RKO (cell line): ENCODE measurements at places on chromosomes 2 and 18.

DNA sequence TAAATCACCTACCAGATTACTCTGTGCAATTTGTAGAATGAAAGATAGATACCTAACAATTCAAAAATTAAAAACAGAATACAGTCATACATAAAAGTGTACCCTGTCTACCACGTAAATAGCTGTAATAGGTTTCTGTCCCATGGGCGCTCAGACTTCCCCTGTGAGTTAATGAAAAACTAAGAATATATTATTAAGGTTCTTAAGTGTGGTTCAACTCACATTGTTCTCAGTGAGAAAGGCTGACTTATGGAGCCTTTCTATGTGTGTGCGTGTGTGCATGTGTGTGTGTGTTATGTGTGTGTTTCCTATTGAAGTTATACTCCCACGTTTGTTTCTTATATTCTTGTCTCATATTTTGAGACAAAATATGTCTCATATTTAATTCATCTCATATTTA lies 114.6 kb upstream of the CD302 start:
- no peak for DNase-seq

GRCh38 chr2:75495862-75496261 lies 64.9 kb downstream of the EVA1A start:
- no peak for DNase-seq

- no peak for DNase-seq
Measured at GRCh38 chr2:1692342-1692741, 52.0 kb downstream of the PXDN start.

- DNase-seq = no peak
Measured at GRCh38 chr2:216890138-216890537, 30.3 kb upstream of the TNP1 start.

DNA sequence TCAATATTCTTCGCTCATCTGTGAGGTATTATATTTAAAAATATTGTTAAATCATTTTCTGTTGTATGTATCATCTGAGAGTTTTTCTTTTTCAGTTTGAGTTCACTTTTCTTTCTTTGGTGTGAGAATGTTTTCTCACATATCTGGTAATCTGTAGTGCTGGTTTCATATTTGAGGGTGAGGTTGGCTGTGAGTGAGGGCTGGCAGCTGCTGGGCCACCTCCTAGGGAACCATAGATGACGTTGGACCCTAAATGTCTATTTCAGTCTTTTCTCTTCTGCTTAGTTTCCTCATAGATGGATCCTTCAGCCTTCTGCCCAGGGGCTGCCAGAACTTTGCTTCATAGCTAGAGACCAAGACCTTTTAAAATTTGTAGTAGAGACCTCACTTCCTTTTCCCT lies 33.5 kb downstream of the MGAT5 start:
- DNase-seq = no peak

GRCh38 chr2:164126960-164127660 lies 391.3 kb upstream of the FIGN start:
- DNase-seq = no peak

DNA sequence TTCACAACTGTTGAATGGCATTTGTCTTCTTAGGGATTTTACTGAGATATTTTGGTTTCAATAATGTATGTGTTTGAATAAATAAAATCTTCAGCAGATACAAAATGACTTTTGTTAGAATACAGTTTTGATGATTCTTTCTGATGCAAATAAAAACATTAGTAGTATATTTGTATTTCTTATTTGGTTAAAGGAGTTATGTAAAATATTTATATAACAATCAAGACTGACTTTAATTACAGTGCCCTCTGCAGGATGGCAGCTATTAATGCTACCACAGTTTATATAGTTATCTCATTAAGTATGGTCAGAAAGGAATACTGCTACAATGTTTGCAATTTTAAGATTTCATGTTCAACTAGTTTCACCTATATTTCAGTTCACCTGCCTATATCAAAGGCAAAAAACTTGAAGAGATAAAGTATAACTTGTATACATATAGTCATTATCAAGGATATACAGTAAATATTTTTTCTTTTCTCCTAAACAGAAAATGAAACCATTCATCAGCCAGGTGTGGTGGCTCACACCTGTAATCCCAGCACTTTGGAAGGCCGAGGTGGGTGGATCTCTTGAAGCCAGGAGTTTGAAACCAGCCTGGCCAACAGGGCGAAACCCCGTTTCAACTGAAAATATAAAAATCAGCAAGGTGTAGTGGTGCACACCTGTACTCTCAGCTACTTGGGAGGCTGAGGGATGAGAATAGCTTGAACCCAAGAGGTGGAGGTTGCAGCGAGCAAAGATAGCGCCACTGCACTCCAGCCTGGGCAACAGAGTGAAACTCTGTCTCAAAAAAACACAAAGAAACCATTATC lies 19.8 kb downstream of the ARL5A start:
- DNase-seq = peak; percentile 49
